Kidney (tissue), 22 donors: ENCODE measurements at places on chromosomes 6 and 20.
A peak's percentile ranks its signal among the peaks of the same experiment; 100 is the strongest.

- no peaks in the 10 kb centered on the region for H3K36me3 ChIP-seq
- DNase-seq, result no peak
- no peak overlapping the region for H3K27ac ChIP-seq
- H3K27me3 ChIP-seq, result no peaks in the 10 kb centered on the region
- H3K4me3 ChIP-seq, result no peak overlapping the region
Measured at GRCh38 chr20:60058879-60059278, 100.7 kb downstream of the CDH26 start.

- peaks cover 5% of the 10 kb centered on the region for H3K36me3 ChIP-seq
- no peaks in the 10 kb centered on the region for H3K27me3 ChIP-seq
- no peaks in the 10 kb centered on the region for H3K4me1 ChIP-seq
- DNase-seq, result no peak
Measured at GRCh38 chr6:34650823-34651222, 45.7 kb downstream of the ILRUN start.

- H3K36me3 ChIP-seq, result no peaks in the 10 kb centered on the region
- no peak overlapping the region for H3K27ac ChIP-seq
Measured at GRCh38 chr6:131430531-131430930, 142.5 kb upstream of the ARG1 start.

- H3K4me1 ChIP-seq, result peaks cover 8% of the 10 kb centered on the region
- H3K27me3 ChIP-seq, result no peaks in the 10 kb centered on the region
- peak overlapping the region; percentile 92 for H3K4me3 ChIP-seq
- no peak overlapping the region for H3K27ac ChIP-seq
- no peak for DNase-seq
- no peaks in the 10 kb centered on the region for H3K36me3 ChIP-seq
Measured at GRCh38 chr20:38748861-38749149, 545 bp downstream of the ACTR5 start.

DNA sequence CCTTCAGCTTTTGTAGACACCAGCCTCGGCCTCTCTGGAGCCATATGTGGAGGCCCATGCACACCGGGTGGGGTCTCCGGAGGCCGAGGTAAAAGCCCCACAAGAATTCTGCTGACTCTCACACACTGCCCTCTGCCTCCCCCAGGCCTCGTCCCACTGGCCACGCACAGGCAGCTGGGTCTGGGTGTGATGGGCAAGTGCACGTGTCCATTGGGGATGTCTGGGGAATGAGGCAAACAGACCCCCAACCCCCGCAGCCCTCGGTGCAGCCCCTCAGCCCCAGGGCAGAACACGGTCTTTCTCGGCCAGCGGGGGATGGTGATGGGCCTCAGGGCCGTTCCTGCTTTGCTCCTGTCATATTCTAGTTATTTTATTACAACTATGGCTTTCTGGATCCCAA is 44.0 kb upstream of the GATA5 start:
- H3K27me3 ChIP-seq, result no peaks in the 10 kb centered on the region
- no peak overlapping the region for H3K27ac ChIP-seq
- no peaks in the 10 kb centered on the region for H3K4me1 ChIP-seq
- no peak for DNase-seq
- no peaks in the 10 kb centered on the region for H3K36me3 ChIP-seq
- H3K4me3 ChIP-seq, result no peak overlapping the region
